ENCODE measurements at places on chromosomes 3 and 15.

- DNase-seq, result peak; percentile 23
Measured at GRCh38 chr15:88284318-88284998, 27.9 kb upstream of the NTRK3 start.

DNA sequence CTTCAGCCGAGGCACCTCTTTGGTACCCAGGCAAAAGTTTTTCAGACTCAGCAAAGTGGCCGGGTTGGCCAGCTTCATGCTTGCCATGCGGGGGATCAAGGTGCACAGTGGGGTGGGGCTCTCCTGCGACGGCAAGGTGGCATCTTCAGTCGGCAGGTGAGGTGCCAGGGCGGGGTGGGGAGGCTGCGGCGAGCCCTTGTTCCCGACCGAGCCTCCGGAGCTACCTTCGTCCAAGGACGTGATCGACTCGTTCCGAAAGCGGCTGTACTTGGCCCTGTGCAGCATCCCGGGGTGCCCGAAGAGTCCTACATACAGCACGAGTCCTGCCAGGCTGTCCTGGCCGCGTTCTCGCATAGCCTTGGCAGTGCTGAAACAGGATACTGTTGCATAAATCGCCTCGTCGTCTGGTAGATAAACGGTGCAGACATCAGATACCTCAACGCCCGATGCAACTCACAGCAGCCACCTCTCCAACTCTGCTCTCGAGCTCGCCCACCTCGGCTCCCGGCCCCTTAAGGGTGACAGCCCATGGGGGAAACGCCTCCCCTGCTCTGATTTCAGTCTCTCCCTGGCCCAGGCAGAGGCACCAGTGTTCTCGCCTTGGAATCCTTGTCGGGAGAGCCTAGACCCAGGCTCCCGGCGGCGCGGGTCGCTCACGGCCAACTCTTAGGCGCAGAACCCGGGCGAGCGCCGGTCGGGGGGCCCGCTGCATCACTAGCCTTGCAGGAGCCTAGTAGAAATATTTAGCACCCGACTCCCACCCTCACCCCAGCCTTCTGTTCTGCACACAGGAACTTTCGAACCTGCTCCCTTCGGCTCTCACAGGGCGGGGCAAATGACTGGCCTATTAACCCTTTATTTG lies 826 bp downstream of the SHC4 start:
- DNase-seq, result peak; percentile 2

- no peak for DNase-seq
Measured at GRCh38 chr15:93803421-93804152, 427.8 kb upstream of the MCTP2 start.

DNA sequence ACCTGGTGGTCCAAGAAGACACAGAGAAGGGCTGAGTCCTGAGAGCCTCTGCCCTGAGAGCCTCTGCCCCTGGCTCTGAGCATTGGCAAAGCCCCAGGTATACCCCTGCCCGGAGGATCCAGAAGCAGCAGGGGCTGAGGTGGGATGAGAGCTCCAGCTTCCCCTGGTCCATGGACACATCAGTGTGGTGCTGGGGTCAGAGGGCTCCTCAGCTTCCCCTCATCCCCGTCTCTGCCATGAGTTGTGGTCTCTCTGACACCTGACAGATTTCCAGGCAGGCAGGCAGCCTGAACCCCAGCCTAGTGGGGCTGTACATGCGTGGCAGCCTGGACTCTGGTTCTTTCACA lies 3.5 kb upstream of the KLF15 start:
- no peak for DNase-seq

DNA sequence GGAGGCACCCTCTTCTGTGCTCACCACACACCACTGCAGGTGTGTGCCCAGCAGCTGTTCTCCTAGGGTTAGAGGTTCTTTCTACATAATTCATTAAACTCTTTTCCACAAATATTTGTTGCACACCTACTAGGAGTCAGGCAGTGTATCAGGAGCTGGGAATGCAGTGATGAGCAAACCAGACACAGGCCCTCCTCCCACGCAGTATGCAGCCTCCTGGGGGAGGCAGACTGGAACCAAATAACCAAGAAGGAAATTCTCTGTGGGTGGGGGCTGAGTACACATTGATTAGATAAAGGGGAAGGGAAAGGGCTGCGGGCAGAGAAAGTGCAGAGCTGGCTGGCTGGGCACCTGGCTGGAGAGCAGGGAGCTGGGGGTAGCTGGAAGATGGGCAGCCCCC lies 18.5 kb upstream of the C3orf22 start:
- no peak for DNase-seq

- DNase-seq, result peak; percentile 35
Measured at GRCh38 chr15:73996939-73997338, 2.4 kb downstream of the PML start.

- no peak for DNase-seq
Measured at GRCh38 chr3:186953011-186953487, 22.7 kb downstream of the ST6GAL1 start.

- peak; percentile 21 for DNase-seq
Measured at GRCh38 chr15:88513195-88513594, 33.3 kb downstream of the DET1 start.

All from NCI-H1417 (cell line).